ENCODE measurements at places on chromosomes 16 and 17.
A peak's percentile ranks its signal among the peaks of the same experiment; 100 is the strongest.

GRCh38 chr17:206941-207560 lies 25.6 kb upstream of the DOC2B start:
- no peak for DNase-seq

DNA sequence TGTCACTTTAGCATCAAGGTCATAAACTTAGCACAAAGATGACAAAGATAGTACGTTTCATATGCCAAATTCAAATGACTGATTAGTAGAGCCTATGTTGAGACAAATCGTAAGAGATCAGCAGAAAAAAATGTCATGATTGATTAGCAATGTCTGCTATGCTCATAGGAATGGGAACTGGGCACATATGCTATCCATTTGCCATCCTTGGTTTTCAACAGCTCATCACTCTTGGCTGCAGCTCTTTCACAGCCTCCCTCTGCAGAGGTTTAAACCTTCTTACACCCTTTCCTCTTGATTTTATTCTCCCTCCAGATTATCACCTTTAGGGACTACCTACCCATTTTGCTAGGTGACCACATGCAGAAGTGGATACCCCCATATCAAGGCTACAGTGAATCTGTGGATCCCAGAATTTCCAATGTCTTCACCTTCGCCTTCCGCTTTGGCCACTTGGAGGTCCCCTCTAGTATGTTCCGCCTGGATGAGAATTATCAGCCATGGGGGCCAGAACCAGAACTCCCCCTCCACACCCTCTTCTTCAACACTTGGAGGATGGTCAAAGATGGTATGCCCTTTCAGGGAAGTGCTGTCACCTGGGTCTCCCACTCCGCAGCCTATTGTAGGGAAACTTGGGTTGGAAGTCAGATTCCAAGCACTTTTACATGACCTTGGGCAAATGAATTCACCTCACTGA lies 16.2 kb downstream of the MPO start:
- DNase-seq = no peak

GRCh38 chr17:27540318-27541101 lies 84.3 kb downstream of the KSR1 start:
- no peak for DNase-seq

DNA sequence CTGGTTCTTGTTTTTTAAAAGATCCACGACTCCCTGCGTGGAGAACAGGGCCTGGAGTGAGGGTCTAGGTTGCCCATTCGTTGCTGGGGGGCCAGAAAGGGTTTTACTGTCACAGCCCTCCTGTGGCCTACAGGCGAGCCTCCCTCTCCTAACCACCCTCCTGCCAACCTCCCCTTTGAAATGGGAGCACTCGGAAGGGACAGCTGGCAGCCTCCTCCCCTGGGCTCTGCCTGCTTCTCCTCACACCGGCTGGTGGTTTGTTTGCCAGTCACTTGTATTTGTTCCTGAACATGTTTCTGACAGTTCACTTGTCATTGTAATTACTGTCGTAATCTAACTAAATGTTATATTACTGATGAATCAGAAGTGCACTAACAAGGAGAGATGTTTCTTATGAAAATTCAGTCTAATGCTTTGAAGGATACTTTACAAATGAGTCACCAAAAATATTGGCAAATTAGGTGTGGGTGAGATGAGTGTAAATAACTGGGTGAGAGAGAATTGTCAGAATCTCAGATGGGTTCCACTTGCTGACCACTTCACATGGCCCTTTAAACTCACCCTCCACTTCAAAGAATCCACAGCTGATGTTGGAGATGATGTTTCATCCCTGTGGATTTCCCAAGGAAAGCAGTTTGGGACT lies 2.7 kb upstream of the SPPL2C start:
- DNase-seq = no peak

GRCh38 chr17:32349503-32349853 lies 479 bp upstream of the ZNF207 start:
- DNase-seq = no peak

GRCh38 chr16:1877804-1878203 lies 5.8 kb upstream of the MEIOB start:
- DNase-seq = no peak

- no peak for DNase-seq
Observed at GRCh38 chr16:6891496-6891895, 441.1 kb upstream of the RBFOX1 start.

- DNase-seq = no peak
Observed at GRCh38 chr17:74970395-74970794, 2.2 kb downstream of the HID1 start.

DNA sequence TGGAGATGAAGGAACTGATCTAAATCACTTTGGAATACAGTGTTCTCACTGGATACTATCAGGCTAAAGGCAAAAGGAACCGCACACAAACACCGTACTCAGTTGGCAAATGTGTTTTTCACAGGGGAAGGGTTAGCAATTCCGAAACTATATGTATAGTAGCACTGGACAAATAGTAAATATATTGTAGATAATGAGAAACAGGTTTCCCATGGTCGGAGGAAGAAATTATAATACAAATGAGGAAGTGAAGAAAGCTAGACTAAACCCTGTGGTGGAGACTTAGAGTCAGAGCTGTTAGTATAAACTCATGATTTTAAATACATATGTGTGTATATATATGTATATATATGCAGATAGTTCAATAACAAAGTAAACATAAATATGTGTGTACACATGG lies 414.1 kb upstream of the SALL1 start:
- DNase-seq = no peak

- DNase-seq = no peak
Observed at GRCh38 chr16:77700846-77701245, 21.5 kb upstream of the NUDT7 start.

DNA sequence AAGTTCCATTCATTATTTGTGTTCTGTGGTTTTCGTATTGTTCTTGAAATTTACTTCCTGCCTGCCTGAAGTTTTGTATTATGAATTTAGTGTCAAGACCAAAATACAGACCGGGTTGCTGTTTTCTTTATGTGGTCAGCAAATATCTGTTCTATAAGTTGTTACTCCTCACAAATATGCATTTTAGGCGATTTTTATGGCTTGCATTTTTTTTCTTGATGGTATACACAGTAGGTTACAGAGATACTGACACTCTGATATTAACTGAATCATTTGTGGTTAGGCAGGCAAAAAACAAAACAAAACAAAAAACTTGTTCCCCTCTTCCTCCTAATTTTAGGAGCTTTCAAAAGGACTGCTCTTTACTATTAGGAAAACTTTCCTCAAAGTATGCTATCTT lies 52.6 kb downstream of the BCAS3 start:
- no peak for DNase-seq

GRCh38 chr17:5000237-5000639 lies 2.5 kb downstream of the KIF1C start:
- DNase-seq = no peak

GRCh38 chr16:71352466-71352865 lies 6.1 kb upstream of the CALB2 start:
- no peak for DNase-seq

DNA sequence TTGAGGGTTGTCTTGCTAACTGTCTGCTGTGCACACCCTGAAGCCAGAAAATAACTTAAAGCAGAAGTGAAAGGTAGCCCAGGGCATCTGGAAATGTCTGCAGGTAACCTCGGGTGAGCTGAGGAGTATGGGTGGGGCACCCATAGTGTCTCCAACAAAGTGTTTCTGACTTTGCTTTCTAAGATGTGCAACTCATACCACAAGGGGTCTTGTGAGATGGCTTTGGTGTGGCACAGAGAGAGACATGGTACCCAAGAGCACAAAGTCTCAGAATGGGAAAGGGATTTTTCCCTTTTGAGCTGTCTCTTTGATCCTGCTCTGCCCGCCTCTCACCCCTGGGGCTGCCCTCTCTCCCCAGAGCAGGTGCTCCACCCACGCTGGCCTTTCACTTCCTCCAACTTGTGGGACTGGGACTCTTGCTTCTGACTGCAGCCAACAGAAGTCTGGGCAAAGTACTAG lies 6.9 kb downstream of the CHD9 start:
- DNase-seq = peak; percentile 65

DNA sequence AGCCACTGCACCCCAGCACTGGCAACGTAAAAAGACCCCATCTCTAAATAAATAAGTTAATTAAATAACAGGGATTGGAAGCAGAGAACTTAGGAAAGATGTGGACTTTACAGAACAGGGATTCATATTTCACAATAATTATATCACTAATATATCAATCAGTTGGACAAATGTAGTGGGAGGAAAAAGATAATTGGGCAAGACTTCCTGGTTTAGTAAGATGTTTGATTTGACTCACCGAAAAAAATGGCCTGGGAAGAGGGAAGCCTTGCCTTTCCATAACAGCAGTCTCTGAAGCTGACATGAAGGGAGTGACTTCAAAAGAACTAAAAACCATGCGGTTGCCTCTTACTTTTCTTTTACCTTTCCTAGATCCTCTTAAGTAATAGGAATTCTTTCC lies 15.2 kb upstream of the C17orf78 start:
- DNase-seq = no peak

GRCh38 chr16:81752225-81752875 lies 26.7 kb upstream of the PLCG2 start:
- peak; percentile 70 for DNase-seq

DNA sequence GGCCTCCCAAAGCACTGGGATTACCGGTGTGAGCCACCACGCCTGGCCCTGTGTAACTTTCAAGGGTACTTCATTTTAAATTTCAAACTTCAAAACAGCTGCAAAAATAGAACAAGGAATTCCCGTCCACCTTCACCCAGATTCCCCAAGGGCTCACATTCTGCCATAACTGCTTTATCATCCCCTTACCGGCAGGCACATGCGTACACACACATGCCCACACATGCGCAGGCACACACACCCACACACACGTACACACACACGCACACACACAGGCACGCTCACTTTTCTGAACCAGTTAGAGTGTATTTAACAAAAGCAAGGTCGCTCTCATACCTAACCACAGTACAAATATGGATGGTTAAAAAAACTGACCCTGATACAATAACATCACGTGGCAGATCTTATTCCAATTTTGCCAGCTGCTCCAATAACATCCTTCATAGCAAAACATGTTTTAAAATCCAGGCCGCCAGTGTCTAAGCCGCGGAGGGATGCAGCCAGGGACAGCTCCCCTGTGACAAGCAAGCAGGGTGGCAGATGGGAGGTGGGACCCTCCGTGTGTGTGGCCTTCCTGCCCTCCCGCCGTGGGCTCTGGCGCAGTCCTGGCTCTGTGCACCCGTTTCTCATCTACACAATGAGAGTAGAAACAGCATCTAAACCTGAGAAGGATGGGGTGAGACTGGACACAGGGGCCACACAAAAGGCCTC lies 23.1 kb downstream of the PDIA2 start:
- no peak for DNase-seq

- no peak for DNase-seq
Observed at GRCh38 chr16:15879255-15879811, 9.1 kb downstream of the CEP20 start.

GRCh38 chr17:43410557-43411368 lies 12.0 kb downstream of the ARL4D start:
- no peak for DNase-seq

DNA sequence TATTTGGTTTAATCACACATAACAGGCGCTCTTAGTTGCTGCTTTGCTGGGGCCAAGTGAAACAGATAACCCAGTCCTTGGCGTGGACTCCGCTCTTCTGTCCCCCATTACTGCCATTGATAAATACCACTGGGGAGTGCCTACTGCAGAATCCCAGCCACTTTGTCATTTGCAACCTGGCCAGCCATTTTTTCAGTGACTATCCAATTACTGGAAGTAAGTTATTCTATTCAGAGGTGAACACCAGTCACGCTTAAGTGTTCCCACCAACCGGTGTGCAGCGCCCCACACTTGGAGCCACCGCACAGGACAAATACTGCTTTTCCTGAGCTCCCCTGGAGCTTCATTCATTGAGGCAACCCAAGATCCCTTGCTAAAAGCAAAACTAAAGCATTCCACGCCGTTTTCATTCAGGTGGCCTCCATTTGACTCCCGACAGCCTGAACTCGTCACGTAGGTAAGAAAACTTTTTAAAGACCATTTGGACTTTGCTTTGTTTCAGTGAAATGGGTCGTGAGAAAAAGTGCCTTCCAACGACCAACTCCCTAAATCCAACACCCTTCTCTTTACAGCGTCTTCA lies 1.8 kb downstream of the USP7 start:
- DNase-seq = no peak

- DNase-seq = no peak
Observed at GRCh38 chr17:39822051-39822451, 42.1 kb downstream of the IKZF3 start.

- DNase-seq = no peak
Observed at GRCh38 chr16:68732042-68732680, 4.9 kb upstream of the CDH1 start.

DNA sequence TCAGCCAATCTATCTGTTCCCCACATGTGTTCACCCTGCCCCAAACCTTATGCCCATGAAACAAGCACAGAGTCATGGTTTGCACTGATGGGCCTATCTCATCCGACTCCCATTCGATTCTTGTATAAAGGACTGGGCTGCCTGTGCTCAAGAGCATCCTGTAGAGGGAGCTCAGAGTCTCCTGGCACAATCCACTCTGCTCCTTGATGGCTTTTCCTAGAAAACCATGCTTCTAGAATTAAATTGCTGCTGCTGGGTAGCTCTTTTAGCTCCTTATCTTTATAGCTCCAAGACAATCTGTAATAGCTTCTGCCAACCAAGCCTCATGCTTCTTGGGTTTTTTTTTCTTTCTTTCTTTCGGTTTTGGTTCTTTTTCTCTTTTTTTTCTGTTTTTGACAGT lies 9.7 kb downstream of the ZNF19 start:
- DNase-seq = no peak

DNA sequence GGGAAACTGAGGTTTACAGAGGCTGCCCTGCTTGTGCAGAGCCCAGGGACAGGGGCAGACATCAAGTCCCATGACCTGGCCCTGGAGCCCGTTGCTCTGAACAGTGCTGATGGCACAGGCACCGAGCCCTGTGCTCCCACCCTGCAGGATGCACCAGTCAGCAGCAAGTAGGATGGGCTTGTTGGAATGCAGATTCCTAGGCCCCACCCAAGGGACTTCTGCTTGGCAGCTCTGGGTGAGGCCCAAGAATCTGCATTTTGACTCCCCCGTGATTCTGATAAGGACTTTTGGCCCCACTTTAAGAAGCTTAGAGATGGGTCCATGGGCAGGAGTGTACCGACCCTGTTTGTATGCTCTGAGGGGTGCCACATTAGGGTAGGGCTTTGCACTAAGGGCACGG lies 23.3 kb downstream of the LASP1 start:
- no peak for DNase-seq

DNA sequence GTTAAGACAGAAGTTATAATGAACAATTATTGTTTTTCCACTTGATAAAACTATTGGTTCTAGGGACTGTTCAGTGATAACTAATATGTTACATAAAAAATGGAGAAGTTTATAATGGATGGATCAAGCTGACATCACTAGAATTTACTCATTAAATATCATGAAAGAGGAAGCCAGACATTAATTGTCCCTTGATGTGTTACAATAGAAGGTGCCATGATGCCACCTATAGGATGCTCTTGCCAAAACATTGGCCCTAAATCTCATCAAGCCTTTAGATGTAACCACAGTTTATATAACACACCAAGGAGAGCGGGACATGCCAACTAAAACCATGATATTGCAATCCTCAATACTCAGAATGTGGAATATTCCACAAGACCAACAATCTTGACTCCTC lies 147.9 kb upstream of the MON1B start:
- DNase-seq = no peak
